ENCODE measurements at places on chromosomes 4 and X. TPM values are rescaled to one million over a fixed set of nuclear protein-coding genes. Genes with fewer than 3 reads are reported as not detected.

- H3K4me3 ChIP-seq = no peak overlapping the region
- H3K27ac ChIP-seq = no peak overlapping the region
- no peaks in the 10 kb centered on the region for H3K27me3 ChIP-seq
- no peaks in the 10 kb centered on the region for H3K36me3 ChIP-seq
Measured at GRCh38 chr4:45043911-45044310, 317.6 kb upstream of the GNPDA2 start.

GRCh38 chr4:43136752-43137151 lies 244.2 kb downstream of the GRXCR1 start:
- H3K4me3 ChIP-seq = no peak overlapping the region
- H3K36me3 ChIP-seq = no peaks in the 10 kb centered on the region
- no peak for DNase-seq
- no peak overlapping the region for H3K27ac ChIP-seq
- H3K4me1 ChIP-seq = no peaks in the 10 kb centered on the region

DNA sequence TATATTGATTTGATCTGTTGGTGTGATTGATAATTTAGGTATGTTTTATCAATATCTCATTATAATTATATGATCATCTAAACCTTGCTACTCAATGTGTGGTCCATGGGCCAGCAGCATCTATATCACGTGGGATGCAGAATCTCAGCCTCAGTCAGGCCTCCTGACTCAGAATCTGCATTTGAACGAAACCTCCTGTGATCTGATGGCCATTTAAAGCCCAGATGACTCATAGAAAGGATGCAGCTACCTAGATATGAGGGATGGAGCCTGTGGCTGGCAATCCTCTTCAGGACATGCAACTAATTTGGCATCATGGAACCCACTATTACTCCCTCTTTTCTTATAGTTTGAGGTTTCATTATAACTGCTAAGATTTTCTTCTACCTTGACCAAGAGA lies 11.3 kb upstream of the CHRNA9 start:
- H3K27me3 ChIP-seq = no peaks in the 10 kb centered on the region
- no peaks in the 10 kb centered on the region for H3K4me1 ChIP-seq
- DNase-seq = no peak
- H3K36me3 ChIP-seq = no peaks in the 10 kb centered on the region

- no peaks in the 10 kb centered on the region for H3K36me3 ChIP-seq
- peak overlapping the region; percentile 16 for H3K4me3 ChIP-seq
- no peaks in the 10 kb centered on the region for H3K4me1 ChIP-seq
- H3K27ac ChIP-seq = no peak overlapping the region
Measured at GRCh38 chrX:10099411-10099810, 57.4 kb upstream of the CLCN4 start.

DNA sequence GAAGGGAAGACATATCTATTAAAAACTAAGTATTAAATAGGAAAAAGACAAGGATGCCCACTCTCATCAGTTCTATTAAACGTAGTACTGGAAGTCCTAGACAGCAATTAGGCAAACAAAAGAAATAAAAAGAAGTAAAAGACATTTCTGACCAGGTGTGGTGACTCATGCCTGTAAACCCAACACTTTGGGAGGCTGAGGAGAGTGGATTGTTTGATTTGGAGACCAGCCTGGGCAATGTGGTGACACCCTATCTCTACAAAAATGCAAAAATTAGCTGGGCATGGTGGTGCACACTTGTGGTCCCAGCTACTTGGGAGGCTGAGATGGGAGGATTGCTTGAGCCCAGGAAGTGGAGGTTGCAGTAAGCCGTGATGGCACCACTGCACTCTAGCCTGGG lies 1071.8 kb downstream of the FAT4 start:
- H3K36me3 ChIP-seq = no peaks in the 10 kb centered on the region
- no peak for DNase-seq
- no peak overlapping the region for H3K27ac ChIP-seq
- H3K4me3 ChIP-seq = no peak overlapping the region

Gene CLDN34
- not detected for total RNA-seq

Gene TLR3
- 49.4 TPM for total RNA-seq

DNA sequence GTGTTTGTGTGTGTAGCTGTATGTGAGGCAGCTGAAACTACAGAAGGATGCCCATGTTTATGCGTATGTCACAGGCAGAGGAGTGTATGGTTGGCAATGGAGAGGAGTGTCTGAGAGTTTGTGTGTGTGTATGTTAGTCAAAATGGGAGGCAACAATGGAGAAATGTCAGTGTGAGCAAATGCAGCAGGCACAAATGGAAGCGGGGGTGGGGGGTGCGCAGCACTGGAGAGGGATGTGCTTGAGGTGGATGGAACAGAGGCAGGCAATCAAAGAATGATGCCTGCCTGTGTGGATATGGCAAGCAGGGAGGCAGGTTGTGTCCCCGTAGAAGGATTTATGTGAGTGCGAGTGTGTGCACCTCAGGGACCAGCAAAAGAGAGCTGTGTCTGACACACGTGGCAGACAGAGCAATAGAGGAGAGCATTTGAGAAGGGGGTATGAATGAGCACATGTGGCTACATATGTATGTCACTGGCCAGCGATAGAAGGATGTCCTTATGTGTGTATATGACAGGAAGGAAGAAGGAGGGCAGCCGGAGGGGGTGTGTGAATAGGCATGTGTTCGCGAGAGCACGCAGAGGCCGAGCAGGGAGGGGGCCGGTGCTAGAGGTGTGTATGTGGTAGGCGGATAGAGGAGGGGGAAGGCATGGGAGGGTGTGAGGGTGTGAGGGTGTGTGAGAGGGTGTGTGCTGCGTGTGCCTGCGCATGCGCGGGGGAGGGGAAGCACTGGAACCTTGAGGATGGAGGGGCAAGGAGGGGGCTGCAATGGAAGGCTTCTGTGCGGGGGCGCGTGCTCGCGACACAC lies 1.1 kb downstream of the PJA1 start:
- H3K27ac ChIP-seq = peak overlapping the region; percentile 70
- no peaks in the 10 kb centered on the region for H3K4me1 ChIP-seq
- no peaks in the 10 kb centered on the region for H3K36me3 ChIP-seq
- H3K4me3 ChIP-seq = peak overlapping the region; percentile 60
- H3K27me3 ChIP-seq = no peaks in the 10 kb centered on the region

DNA sequence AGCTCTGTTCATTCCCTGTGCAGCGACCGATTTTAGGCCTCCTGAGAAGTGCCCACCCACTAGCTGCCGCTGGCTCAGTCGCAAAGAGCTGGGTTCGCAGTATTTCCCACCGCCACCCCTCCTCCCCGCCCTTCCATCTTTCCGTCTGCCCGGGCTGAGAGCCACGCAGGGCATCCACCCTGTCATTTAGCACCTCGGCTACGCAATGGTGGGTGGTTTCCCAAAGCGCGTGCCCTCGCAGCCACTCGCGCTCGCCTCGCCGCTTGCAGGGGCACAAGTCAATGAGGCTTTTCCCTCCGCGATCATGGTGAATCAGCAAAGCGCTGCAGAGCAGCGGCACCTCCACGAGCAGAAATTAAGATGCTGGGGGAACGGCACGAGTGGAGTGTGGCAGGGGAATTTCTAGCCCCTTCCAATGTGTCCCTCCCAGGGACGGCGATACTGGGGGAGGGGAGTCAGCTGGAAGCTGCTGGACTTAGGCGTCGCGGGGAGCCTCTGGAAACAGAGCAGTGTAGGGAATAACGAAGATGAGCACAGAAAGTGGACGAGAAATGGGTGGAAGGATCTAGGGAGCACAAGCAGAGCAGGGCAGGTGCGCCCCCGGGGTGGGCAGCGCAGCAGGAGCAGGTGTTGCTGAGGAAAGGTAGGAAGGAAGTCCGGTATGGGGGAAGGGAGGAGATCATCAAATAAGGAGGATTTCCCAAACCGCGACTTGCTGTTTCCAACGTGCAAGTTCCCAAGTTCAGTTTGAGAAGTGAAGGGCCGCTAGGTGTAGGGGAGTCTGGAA lies 2.4 kb upstream of the PTCHD1 start:
- no peaks in the 10 kb centered on the region for H3K36me3 ChIP-seq
- no peaks in the 10 kb centered on the region for H3K4me1 ChIP-seq
- H3K27me3 ChIP-seq = no peaks in the 10 kb centered on the region
- no peak overlapping the region for H3K27ac ChIP-seq
- no peak for DNase-seq

DNA sequence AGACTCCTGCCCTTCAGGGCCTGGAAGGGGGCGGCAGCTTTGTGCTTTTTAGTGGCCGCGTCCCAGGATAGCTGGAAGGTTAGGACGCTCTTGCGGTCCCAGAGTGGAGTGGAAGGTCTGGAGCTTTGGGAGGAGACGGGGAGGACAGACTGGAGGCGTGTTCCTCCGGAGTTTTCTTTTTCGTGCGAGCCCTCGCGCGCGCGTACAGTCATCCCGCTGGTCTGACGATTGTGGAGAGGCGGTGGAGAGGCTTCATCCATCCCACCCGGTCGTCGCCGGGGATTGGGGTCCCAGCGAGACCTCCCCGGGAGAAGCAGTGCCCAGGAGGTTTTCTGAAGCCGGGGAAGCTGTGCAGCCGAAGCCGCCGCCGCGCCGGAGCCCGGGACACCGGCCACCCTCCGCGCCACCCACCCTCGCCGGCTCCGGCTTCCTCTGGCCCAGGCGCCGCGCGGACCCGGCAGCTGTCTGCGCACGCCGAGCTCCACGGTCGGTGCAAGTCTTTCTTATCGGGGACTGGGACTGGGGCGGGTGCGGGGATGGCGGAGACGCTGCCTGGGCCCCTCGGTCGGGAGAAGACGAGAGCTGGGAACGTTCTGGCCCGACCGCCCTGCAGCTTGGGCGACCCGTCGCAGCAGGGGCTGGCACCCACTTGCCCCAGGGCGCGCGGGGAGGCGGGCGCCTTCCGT lies at the start of gene EDNRA:
TSS of gene EDNRA (plus strand) at position 207 of the 686 bp plus-strand sequence. CDS start 4,585 bp downstream, outside the sequence.
- DNase-seq = no peak
- H3K4me1 ChIP-seq = no peaks in the 10 kb centered on the region
- no peak within 1 kb of the TSS for H3K27ac ChIP-seq
- no peaks in the 10 kb centered on the region for H3K27me3 ChIP-seq
- no peaks in the 10 kb centered on the region for H3K36me3 ChIP-seq

GRCh38 chr4:3174371-3175338 lies 74.3 kb upstream of the MSANTD1 start:
- no peaks in the 10 kb centered on the region for H3K27me3 ChIP-seq
- no peaks in the 10 kb centered on the region for H3K4me1 ChIP-seq
- no peak overlapping the region for H3K27ac ChIP-seq
- DNase-seq = no peak
- no peak overlapping the region for H3K4me3 ChIP-seq
- H3K36me3 ChIP-seq = no peaks in the 10 kb centered on the region
